ENCODE measurements at places on chromosomes 11 and 22.
A peak's percentile ranks its signal among the peaks of the same experiment; 100 is the strongest.

GRCh38 chr11:103354656-103355055 lies 245.4 kb downstream of the DYNC2H1 start:
- DNase-seq = no peak

DNA sequence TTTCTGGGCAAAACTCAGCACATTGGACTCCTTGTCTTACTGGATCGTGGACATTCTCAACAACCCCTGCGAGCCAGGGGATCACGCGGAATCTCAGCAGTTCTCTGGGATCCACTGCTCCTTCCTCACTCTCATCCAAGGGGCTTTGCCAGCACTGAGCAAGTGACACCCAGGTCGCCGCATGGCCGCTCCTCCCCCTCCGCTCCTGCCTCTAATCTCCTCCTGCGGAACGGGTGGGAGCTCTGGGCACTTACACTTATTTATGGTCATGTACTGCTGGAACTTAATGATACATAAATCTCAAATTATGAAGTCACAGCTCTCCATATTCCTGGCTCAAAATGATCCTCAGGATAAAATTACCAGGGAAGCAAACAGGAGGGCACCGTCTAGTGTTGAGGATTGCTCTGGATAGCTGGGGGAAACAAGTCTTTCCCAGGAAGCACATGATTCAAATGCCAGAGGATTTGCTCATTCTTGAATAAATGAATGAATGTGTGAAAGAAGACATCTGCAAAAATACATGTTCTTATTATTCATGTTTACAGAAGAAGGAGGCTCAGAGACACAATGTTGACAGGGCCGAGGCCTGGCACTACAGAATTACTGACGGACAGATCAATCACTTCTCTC lies 1077.3 kb downstream of the TBC1D22A start:
- no peak for DNase-seq

GRCh38 chr22:27801616-27802345 lies at the start of gene MN1:
Gene MN1, minus strand, starts transcription at chr22:27801756. Its CDS starts 1,213 bp downstream, at chr22:27800543.
- peak; percentile 59 for DNase-seq

- no peak for DNase-seq
These were observed 30.4 kb downstream of the CBL start for GRCh38 chr11:119236490-119236889.

DNA sequence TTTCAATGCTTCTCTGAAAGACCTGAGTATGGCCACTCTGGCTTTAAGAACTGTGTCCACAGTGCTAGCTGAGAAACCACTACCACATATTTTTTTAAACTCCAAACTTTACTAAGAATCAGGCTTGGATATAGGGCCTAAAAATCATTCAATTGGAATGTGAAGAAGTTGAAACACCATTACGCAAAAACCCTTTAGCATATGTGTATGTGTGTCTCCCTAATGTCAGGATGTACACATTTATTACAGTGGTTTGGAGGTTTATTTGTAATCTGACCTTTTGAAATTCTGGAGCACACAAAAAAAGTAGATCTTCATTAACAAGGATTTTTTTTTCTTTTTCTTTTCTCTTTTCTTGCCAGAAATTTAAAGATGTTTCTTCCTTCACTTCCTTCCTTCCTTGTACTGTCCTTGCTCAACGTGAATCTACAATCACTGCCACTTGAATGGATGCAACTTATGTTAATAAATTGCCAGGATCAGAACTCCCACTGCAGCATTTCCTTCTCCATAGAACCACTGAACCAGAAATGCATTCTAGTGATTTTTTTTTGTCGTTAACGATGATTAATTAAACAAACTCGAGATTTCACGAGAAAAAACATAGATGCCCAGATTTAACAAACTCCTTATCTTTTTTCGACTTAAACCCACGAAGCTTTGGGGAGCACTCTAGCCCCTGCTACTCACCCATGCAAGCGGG lies 3.1 kb upstream of the ADM start:
- DNase-seq = no peak

- no peak for DNase-seq
These were observed 76.6 kb downstream of the FBLN1 start for GRCh38 chr22:45579306-45579705.

DNA sequence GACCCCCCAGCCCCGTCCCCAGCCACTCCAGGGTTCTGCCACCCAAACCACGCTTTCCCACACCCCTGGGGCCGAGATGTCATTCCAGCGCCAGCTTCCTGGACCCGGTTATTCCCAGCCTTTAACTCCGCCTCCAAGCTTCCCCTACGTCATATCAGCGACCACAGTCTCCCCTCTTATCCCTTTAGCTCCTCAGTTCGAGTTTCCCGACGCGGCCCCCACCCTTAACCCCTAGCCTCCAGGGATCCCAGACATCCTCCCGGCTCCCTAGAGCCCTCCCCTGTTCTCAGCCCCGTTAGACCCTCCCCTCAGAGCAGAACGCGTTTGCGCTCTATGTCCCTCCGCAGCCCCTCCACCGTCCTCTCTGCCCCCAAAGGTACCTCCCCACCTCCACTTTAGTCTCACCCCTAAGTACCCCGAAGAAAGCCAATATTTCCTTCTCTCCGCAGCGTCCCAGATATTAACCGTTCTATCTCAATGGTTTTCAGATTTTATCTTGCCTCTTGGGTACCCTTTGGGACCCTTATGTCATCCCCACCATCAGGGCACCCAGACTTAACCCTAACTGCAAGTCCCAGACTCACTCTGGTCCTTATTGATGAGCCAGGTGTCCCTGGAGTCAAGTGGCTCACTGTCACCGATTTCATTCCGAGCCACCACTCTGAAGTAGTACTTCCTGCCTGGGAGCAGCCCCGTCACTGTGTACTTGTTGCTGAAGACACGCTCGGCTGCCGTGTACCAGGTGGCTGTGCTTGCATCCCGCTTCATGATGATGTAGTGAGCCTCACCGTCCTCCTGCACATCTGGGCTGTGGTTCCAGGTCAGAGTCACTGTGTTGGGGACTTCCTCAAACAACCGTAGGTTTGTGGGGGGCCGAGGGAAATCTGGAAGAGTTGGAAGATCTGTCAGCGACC lies 8.0 kb downstream of the TMEM86A start:
- DNase-seq = peak; percentile 54

GRCh38 chr22:25668437-25668836 lies 73.6 kb upstream of the MYO18B start:
- no peak for DNase-seq

DNA sequence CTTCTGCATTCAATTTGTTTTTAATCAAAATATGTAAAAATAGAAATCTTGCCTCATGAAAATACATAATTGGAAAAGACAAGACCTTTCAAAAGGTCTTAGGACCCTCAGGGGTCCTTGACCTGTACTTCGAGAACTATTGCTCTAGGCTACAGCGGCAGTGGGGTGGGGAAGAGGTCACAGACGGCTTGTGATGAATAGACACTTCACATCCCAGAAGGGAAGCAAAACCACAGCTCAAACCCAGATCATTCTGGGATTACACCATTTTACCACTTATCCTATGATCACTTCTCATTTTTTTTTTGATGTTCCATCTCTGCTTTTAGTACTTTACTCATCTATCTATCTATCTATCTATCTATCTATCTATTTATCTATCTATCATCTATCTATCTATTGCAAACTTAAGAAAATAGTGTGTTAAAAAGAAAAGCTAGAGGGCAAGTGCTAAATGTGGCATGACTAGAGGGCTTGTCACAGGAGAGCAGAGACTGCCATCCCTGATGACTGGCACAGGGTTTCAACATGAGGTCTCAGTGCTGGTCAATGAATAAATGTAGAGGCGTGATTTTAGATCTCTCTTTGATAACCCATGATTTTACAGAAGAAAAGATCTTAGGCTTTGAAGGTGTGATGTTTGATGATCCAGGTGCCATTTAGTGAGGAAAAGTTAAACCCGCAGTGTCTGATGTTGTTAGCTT lies 37.1 kb downstream of the RNF141 start:
- no peak for DNase-seq

- DNase-seq = no peak
These were observed 6.8 kb upstream of the RGL4 start for GRCh38 chr22:23684026-23684425.

- no peak for DNase-seq
These were observed 48.0 kb downstream of the IGLL5 start for GRCh38 chr22:22935546-22936157.

DNA sequence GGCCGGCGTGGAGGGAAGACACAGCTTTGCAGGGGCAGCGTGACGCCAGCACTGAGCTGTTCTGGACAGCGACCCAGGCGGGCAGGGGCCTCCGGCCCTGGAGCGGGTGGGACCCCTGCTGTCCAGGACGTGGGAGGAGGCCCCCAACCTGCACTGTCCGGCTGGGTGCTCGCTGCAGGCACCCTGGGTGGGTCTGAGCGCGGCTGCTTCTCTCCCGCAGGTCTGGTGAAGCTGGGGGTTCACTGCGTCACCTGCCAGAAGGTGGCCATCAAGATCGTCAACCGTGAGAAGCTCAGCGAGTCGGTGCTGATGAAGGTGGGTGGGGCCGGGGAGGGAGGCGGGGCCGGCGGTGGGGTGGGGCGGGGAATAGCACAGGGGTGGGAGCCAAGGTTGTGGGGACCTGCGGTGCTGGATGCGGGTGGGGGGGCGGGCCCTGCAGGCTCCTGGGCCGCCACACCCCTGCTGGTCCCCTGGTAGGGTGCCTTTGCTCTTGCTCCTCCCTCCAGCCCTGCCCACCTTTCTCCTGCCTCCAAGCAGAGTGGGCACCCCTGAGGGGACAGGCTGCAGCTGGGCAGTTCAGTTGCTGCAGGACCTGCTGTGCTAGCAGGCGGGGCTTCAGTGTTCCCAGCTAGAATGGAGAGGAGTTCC lies 46.2 kb downstream of the BRSK2 start:
- peak; percentile 79 for DNase-seq

DNA sequence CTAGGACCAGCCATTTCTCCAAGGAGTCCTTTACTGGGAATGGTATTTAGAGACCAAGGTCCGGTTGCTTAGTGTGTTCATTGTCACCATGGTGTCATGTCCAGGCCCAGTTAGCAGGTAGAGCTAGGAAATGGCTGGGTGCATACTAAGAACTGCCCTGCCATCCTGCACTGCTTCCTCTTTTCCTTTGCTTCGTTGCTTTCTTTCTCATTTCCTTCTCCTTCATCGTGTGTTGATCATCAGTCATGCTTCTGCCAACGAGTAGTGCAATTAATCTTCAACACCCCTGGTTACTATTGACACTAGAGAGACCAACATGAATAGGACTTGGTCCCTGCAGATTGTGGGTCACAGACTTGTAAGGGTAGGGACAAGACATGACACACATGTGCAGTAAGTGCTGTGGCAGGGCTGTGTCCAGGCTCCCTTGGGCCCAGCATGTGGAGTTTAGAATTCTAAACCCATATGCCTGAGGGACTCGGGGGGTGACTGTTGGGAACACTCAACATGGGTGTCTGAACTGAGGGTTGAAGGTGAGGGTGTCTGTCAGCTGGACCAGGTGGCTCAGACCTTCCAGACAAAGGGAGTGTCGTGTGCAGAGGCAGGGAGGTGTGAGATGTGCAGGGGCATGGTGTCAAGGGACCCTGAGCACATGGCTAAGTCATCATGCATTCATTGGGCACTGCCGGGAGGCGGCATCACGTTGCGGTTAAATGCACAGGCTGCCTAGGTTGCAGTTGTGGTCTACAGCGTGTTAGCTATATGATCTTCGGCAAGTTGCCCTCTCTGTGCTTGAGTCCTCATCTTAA lies 42.6 kb downstream of the ST14 start:
- DNase-seq = no peak

- no peak for DNase-seq
These were observed 75.8 kb downstream of the MORC2 start for GRCh38 chr22:30892731-30893221.
